Kidney capillary endothelial cell (primary cell): ENCODE measurements at places on chromosomes 13 and 19.

DNA sequence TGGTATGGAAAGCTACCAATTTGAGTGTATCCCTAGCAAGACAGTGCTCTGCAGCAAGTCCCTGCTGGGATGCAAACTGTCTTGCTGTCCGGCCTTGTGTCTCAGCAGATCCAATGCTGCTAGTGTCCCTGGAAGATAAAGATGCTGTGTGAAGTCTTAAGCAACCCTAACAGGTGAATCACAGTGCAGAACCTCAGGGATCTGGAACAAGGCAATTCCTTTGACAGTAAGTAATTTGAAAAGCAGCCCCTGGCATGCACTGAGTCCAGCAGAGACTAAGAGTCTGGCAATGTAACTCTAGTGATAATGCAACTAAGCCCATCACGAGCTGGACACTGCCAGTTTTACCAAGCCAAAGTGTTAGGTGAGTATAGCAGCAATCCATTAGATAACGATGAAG lies 1.7 kb upstream of the UCHL3 start:
- DNase-seq: no peak

DNA sequence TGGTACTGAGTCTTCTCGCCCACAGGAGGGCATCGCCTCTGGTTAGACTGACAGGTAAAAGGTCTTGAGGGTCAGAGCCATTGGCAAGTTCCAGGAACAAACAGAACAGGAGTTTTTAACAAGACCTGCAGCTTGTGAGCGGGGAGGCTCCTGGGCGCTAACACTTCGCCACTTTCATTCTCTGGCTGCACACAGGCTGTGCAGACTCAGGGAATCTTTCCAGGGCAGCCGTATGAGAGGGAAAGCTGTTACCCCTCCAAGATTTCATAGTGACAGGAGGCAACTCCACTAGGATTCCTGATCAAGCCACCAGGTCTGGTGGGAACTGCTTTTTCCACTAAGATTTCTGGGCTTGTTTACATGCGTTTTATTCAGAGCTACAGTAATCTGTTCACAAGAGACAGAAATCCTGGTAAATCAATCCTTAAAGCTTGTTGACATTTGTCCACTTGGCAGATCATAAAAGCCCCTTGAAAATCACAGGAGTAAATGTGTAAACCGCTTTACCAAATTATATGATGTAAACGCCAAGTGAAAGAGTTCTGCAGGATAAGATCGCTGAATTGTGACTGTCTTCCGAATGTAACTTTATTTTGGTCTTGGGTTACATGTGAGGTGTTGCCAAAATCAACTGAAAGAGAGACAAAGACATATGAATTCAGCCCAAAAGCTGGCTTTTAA lies 190.6 kb downstream of the MZT1 start:
- no peak for DNase-seq

DNA sequence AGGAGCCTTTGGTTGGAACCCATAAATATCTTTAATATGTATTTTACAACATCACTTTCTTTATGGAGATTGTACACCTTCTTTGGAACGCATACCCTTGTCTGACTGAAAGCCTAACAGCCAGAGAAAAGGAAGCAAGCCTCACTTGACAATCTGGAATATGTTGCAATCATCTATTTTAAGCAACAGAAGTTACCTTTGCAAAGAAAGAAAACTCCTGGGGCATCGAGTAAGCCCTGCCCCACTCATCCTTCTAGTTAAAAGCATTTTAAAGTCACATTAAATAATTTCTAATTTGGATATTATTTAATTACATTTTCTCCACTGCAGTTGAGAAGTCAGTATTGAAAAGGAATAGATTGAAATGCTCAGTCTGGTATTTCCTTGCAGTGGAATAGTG lies 542.7 kb downstream of the MYO16 start:
- DNase-seq: no peak

GRCh38 chr19:48023518-48023917 lies 20.4 kb downstream of the CABP5 start:
- DNase-seq: no peak
